ENCODE measurements at places on chromosomes 16 and 17.

GRCh38 chr17:5800131-5800530 lies 215.8 kb upstream of the NLRP1 start:
- DNase-seq, result no peak

DNA sequence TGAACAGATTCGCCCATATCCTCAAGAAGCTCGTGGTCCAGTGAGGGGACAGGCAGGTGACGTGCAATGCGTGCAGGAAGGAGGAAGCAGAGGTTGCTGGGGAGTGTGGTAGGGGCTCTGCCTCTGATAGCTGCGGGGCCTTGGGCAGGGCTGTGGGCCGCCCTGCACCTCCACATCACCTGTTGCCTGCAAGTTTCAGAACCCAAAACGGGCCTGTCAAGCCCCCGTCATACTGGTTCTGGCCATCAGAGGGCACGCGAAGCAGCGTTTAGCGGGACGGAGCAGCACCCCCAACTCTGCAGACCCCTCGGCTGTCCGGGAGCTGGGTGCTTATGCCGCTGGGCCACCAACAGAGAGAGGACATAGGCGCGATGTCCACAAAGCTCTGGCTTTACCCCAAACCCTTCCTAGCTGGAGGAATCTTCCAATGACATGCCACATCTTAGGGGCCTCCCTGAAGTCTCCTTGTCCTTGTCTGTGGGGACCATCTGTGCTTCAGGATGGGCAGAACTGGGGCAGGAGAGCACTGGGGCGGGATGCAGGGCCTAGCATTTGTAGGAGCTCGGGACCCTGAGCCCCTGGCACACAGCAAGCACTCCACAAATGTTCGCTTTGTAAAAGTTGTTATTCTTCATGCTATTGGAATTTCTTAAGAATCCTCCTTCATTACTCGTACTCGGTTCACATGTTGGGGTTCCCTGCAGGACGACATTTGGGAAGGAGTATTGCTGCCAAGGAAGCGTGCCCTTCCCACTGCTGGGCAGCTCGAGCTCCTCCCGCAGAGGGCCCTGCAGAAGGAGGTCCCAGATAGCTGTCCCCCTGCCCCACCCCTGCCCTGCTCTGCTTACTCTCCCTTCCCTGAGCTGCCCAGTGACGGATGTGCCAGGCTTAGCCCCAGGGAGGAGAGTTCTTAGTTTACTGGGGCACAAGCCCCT lies 64.3 kb downstream of the CNGB1 start:
- no peak for DNase-seq

DNA sequence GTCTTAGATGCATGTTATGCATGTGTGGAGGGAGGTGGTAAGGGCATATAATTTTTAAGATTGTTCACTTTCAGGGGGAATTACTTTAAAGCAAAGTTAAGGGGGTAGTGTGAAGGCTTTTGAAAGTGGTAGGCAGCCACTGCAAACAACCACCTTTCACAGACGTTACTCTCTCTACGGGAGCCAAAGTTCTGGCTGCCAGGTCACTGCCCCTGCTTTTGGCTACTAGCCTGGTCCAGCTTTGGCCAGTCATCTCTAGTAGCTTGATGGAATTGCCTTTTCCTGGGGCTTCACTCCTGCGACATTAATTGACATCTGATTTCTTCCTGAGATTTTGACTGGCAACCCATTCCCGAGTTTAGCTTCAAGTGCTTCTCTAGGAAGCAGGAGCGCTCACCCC lies 397.5 kb downstream of the CDH11 start:
- DNase-seq, result no peak

DNA sequence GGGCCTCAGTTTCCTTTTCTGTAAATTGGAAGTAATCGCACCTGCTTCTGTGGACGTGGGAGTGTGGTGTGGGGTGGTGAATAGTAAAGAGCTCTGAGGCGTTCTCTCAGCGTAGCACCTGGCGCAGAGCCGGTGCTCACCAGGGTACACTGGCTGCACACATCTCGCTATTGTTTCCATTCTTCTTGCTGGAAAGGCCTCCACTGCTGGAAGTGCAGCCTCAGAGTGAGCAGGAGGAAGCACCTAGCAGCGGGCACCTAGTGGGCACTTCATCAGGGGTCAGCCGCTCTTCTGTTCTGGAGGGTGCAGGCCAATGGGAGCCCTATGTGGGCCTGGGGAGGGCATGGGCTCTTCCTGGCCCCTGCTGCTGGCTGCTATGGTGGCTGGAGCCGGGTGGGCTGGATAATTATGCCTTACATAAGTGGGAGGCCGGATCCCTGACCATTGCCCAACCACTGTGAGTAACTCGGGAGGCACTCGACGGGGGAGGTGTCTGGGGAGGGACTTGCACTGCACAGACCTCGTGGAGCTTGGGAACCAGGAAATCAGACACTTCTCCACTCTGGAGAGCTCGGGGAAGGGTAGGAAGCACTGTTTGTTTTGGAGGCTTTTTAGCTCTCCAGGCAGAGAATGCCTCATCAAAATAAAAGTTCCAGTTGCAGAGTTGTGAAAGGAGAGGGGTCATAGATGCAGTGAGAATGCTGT lies 1.7 kb downstream of the MAP2K3 start:
- no peak for DNase-seq

DNA sequence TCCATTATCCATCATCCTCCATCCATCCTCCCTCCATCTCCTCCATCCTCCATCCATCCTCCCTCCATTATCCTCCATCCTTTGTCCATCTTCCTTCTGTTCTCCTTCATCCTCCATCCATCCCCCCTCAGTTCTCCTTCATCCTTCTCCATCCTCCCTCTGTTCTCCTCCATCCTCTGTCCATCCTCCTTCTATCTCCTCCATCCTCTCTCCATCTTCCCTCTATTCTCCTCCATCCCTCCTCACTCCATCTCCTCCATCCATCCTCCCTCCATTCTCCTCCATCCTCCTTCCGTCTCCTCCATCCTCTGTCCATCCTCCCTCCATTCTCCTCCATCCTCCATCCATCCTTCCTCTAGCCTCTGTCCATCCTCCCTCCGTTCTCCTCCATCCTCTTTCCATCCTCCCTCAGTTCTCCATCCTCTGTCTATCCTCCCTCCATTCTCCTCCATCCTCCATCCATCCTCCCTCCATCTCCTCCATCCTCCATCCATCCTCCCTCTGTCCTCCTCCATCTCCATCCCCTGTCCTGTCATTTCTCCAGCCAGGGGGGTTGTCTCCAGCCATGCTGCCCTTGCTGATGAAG lies 143.7 kb downstream of the SDK2 start:
- DNase-seq, result no peak

Data from activated naive CD4-positive, alpha-beta T cell (primary cell).